Activated naive CD8-positive, alpha-beta T cell treated with anti-CD3 and anti-CD28 coated beads, Interleukin-2, amount 50 U/mL, for 16 hours (primary cell): ENCODE measurements at places on chromosomes 11 and 22.

DNA sequence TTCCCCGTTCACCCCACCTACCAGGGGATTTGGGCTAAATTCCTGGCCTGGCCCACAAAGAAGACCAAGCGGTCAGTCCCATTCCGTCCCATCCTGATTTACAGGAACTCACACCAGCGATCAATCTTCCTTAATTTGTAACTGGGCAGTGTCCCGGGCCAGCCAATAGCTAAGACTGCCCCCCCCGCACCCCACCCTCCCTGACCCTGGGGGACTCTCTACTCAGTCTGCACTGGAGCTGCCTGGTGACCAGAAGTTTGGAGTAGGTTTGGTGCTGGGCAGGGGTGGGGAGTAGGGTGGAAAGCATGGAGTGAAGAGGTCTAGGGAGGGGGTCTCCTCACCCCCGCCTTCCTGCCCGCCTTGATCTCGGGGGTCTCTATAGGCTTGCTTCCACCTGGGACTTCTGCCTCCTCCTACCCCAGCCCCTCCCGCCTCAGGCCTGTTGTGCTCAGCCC lies at the start of gene SERPING1:
Gene SERPING1, plus strand, starts transcription at position 225 of the 455 bp plus-strand sequence. CDS start 586 bp downstream, outside the sequence.
- no peak for DNase-seq

- no peak for DNase-seq
These were observed 175.7 kb downstream of the SWAP70 start for GRCh38 chr11:9839550-9839949.

DNA sequence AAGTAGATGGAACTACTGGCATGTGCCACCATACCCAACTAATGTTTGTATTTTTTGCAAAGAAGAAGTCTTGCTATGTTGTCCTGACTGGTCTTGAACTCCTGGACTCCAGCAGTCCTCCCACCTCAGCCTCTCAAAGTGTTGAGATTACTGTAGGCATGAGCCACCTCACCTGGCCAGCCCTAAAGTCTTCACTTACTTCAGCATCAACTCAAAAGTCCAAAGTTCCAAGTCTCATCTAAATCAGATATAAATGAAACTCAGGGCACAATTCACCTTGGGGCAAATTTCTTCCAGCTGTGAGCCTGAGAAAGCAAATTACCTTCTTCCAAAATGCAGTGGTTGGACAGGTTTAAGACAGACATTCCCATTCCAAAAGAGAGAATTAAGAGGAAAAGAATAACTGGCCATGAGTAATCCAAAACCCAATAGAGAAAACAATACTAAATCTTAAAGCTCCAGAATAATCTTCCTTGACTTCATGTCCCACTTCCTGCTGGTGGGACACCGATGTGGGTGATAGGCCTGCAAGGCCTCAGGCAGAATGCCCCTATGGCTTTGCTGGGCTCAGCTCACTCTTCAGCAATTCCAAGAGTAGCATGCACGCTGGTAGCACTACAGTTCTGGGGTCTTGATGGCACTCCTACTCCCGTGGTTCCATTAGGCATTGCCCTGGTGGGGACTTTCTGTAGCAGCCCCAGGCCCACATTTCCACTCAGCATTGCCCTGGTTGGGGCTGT lies 50.3 kb downstream of the TUG1 start:
- no peak for DNase-seq

DNA sequence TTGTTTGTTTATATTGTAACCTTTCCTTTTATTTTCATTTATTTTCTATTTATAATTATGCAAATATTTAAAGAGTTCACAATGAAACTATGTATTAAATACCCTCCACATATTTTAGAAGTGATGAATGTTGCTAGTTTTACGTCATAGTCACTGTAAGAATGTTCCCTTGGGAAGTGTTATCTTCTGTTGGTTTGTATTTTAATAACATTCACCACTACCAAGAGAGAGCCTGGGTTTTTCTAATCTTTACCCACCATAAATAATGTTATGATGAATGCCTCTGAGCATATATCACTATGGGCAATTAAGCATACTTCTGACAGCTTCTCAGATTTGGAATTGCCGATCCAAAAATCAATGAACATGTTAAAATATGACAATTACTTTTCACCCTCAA lies 80.7 kb downstream of the GGT1 start:
- no peak for DNase-seq

- DNase-seq, result no peak
These were observed 684 bp upstream of the NFRKB start for GRCh38 chr11:129896062-129896461.

DNA sequence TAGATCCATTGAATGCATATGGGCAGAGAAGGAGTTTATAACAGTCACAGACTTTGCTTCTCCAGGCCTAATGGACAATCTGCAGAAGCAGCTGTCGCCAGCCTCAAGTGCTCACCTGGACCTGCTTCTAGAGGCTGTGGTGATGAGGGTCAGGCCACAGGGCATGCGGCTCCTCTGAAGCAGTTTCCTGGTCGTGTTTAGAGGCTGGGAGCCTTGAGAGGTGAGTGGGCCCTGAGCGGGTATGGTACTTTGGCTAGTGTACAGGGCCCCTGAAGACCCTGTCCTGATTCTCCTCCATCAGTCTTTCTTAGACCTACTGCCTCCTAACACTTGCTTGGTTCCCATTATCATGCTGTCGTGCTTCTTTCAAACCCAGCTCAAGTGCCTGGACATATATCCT lies 41.2 kb downstream of the NXPE2 start:
- no peak for DNase-seq

DNA sequence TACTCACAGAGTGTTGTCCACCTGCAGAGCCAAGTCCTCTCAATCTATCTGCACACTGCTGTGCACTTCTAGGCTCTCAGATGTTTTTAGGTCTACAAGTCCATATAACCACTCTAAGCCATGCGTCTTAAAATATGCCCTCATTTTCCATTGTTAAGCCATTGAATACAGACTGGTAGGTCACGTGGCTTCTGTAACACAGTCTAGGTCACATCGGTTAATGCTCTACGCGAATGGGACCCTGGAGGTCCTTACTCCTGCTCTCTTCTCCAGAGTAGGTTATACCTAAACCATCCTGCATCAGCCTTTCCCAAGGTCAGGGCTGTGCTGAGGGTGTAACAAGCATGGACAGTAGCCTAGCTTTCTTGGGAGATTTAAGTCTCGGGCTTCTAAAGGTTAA lies 819 bp downstream of the JAML start:
- no peak for DNase-seq

GRCh38 chr11:2748814-2749554 lies 49.2 kb upstream of the KCNQ1OT1 start:
- no peak for DNase-seq

DNA sequence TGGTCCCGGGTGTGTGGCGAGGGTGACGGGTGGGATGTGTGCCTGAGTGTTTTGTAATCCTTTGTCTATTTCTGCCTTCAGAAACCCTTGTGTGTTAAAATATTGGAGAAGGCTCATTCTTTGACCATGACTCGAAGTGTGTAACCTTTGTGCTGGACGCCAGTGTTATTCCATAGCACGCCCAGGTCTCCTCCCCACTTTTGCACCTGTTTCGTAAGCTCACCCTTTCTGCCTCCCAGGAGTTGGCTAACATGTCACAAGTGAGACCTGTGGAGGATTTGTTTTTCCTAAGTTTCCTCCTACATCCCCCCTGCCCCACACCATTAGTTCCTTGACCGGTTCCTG lies 382 bp downstream of the C11orf54 start:
- no peak for DNase-seq

- no peak for DNase-seq
These were observed 4.3 kb upstream of the WT1 start for GRCh38 chr11:32439501-32440210.

DNA sequence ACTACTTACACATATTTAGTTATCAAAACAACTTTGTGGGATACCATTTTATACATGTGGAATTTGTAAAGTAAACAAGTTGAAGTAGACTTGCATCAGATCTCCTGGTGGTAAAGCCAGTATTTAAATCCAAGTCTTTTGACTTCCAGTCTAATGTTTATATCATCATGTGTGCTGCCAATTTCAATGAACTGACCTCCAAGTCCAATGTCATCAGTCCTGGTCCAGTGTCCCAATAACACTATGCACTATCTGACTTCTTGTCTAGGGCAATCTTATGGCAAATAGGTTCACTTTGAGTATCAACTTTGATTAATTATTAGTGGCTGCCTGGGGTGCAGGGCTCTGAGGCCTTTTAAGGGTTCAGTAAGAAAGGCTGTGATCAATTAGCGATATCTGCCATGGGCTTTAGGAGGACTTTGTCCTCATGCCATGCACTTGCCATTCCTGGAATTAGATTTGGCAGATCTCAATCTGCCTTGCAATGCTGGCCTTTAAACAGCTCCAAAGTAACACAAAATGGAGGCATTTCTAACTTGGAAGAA lies 9.6 kb upstream of the PTS start:
- DNase-seq, result no peak

GRCh38 chr22:37022483-37023337 lies 3.2 kb downstream of the MPST start:
- no peak for DNase-seq

DNA sequence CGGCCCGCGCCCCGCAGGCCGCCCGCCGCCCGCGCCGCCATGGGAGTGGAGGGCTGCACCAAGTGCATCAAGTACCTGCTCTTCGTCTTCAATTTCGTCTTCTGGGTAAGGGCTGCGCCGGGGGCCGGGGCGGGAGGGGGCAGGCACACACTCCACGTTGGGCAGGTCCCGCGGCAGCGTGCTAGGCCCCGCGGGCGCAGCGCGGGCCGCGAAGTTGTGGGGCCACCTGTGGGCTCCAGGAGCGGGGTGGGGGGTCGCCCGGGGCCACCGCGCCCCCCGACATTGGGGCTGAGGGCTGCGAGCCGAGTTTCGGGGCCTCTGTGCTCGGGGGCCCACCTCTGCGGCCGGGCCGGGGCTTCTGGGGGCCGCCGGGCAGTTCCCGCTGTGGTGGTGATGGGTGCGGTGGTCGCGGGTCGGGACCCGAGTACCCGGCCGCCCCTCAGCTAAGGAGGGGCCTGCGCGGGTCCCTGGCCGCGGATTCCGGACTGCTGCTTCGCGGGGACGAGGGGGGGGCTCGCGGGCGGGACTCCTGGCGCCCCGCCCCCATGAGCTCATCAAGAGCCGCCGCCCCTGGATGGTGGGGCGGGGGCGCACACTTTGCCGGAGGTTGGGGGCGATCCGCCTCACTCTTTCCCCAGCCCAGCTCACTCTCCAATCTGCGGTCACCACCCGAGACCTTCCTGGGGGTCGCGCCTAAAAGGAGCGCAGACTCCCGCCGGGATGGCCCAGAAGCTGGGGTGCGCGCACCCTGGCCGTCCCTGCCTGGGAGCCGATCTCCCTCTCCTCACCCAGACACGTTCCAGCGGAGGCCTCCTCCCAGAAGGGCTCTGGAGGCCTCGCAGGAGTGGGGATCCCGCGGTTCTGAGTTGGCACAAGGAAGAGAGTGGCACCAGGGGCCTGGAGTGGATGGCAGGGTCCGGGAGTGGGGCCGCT lies 667 bp downstream of the CD81 start:
- DNase-seq, result peak; percentile 32

DNA sequence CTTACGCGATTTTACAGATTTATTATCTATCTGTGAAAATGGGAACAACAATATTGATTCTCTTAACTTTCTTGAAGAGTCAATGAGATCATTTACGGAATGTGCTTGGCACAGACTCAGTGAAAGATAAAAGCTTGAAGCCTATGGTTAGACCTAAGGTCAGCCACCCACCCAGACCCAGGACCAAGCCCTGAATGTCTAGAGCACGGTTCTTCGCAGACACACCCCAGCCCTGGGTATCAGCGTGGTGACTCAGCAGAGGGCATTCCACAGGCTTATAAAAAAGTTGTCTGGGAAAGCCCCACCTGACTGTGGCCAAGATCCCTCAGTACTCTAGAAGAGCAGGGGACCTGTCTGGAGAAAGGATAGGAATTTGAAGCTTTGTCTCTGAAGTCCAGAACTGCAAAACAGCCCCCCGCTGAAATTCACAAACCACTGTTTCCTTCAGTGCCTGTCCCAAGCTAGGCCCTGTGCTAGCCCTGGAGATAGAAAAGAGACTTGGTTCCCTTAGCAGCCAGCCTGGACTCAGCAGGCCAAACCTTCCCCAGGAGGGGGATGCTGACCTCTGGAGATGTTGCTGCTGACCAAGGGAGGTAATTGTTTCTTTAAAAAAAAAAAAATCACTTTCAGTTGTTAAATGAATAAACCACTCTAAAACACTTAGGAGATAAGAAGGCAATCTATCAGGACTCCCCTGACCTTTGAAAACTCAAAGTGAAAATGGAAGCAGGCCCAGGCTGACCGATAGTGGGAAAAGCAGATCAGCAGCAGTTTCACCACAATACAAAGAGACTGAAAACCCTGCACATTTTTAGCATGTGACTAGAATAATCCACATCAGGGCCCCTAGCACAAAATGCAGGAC lies 114.0 kb downstream of the ABTB2 start:
- DNase-seq, result no peak

GRCh38 chr22:44179196-44179988 lies 1.3 kb upstream of the PARVG start:
- DNase-seq, result no peak

GRCh38 chr11:75004215-75004614 lies 15.5 kb downstream of the NEU3 start:
- DNase-seq, result no peak

DNA sequence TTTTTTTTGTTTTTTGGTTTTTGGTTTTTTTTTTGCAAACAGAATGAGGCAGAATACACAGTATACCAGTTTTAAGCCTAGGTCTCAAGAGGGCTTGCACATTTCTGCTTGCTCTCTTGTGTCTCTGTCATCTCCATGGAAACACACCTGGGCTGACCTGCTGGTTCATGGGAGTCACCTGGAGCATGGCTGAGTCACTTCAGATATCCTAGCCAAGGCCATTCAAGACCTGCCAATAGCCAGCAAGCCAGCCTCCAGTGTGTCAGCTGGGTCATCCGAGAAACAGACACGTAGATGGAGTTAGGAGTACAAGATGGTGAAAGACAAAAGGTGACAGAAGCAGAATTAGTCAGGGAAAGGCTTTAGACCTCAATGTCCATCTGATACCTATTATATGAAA lies 124.2 kb upstream of the SEZ6L start:
- no peak for DNase-seq

GRCh38 chr11:93468290-93468689 lies 74.9 kb downstream of the SMCO4 start:
- DNase-seq, result no peak

DNA sequence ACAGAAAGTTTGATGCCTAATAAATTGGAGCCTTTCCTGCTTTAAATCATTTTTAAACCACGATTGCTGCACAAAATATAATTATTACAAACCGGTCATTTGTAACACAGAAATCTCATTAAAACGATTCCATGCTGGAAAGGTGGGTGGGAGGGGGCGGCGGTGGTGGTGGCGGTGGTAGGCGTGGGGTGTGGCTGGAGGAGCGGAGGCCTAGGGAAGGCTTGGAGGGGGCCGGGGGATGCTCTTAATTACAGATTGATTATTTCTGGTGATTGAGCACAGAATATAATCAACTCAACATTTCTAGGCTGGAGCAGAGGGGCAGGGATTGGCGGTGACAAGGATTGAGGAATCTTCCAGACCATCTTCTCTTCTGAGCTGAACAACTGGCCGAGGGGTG lies 157.5 kb downstream of the TRIM29 start:
- DNase-seq, result no peak

GRCh38 chr11:71437879-71438278 lies 10.3 kb downstream of the DHCR7 start:
- DNase-seq, result no peak

GRCh38 chr11:111301842-111302118 lies 3.4 kb downstream of the POU2AF3 start:
- no peak for DNase-seq
